ENCODE measurements at places on chromosomes 11 and 22.

DNA sequence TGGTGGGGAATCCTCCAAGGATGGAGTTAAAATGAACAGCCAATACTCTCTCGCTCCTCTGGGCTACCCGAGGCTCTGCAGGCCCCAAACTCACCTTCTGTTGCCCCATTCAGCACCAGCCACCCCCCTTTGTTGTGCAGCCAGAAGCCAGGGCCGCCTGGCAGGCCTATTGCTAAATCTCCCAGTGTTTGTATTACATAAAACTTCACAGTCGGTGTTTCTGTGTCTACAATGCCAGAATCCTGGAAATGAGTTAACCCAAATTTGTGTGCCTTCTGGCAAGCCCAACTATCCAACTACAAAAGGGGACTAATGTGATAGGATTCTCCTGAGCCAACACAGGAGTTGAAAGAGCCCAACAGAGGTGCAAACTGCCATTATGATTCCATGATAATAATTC, 9.3 kb downstream of the KCNJ5 start:
- no peak for DNase-seq

GRCh38 chr11:19868281-19868821, 155.7 kb downstream of the NAV2 start:
- no peak for DNase-seq

GRCh38 chr11:3131330-3131941, 33.7 kb downstream of the OSBPL5 start:
- no peak for DNase-seq

GRCh38 chr11:62673196-62673525, 1.1 kb upstream of the LBHD1 start:
- DNase-seq, result no peak

DNA sequence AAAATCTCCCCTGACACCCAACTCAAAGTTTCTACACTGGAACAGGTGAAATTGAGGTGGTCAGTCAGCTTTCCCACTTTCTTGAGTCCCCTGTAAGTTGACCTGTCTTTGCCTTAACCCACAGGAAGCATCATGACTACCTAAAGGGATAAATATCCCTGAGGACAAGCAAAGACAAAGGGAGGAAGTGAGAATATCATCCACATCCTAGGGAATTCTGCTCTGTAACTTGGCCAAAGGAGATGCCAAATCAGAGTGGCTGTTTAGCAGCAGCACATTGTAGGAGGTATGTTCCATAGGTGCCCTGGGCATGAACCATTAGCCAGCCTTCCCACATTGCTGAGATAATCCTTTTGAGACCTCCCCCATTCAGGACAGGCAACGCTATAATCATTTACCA, 40.9 kb upstream of the MRPL17 start:
- no peak for DNase-seq

- no peak for DNase-seq
These were observed 45.0 kb downstream of the CBL start for GRCh38 chr11:119251114-119251513.
